ENCODE measurements at places on chromosomes 12 and 14.

DNA sequence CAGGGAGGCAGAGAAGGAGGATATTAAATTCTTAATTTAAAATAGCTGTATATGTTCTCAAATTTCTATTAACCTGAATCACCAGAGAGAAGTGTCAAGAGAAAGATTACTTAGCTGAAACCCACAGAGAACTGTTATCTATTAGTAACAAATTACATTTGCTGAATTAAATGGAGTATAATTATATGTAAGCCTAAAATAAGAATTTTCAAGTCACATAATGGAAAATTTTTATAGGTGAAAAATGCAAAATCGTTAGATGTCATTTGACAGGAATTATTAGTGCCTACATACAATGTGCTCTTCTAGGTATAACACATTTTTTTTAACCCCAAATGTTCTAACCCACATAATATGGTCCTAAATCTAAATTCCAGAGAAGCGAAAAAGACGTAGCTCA lies 4.1 kb upstream of the ATP2B1 start:
- DNase-seq, result no peak

- no peak for DNase-seq
Measured at GRCh38 chr12:76260390-76260748, 87.8 kb downstream of the BBS10 start.

- DNase-seq, result no peak
Measured at GRCh38 chr12:62009445-62009844, 250.8 kb upstream of the USP15 start.

- no peak for DNase-seq
Measured at GRCh38 chr14:100914597-100915021, 11.1 kb upstream of the RTL1 start.

DNA sequence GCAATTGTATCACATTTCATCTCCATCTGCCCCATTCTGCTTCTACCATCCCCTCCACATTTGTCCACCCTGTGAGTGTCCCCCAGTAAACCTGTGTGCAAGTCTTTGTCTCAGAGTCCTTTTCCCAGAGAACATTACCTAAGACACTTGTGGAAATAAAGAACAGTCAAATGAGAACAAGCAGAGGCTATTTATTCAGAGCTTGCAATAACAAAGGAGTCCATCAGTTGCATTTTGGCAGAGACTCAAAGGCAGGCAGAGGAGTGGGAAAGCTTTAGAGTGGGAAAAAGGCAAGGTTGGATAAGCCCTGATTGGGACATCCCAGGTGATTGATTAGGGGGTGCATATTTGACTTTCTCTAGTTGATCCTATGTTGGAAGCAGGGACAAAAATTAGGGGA lies 18.2 kb upstream of the PPFIBP1 start:
- DNase-seq, result no peak

- DNase-seq, result no peak
Measured at GRCh38 chr14:36019126-36019525, 157.4 kb downstream of the PTCSC3 start.

DNA sequence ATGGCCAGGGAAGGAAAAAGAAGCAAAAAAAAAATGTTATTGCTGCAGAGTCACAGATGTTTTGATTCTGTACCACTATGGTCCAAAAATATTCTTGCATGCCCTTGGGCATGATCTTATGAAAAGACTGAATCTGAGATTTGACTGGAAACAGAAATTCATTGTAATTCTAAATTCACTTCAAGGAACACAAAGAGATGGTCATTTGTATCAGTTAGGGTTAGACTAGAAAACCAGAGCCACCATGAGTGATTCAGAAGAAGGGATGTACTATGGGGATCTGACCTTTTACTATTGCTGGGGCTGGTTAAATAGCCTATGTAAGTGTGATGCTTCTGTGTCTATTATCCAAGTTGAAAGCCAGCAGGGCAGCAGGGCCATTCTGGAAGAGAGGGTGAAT lies 5.2 kb downstream of the TMTC1 start:
- DNase-seq, result no peak

DNA sequence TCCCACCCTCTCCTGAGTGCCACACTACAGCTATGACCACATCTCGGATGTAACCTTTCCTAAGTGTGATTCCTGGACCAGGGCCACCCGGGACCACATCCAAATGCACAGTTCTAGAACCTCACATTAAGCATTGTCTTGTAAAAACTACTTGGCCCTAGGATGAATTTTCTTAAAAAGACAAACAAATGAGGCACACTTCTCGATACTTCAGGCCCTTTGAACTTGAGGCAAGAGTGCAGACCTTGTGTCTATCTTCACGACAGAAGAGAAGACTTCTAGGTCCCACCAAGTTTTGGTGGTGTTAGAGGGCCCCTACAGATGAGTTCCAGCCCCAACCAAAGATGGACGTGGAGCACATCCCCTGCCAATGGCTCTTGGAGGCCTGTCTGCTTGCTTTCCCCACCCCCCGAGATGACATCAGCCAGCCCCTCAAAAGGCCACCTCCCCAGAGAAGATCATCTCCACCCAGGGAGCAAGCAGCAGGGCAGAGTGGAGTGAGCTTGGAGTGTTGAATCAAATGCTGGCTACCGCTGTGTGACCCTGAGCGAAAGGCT lies 9.3 kb downstream of the ISCU start:
- no peak for DNase-seq

- DNase-seq, result no peak
Measured at GRCh38 chr12:72075401-72075800, 136.8 kb downstream of the TPH2 start.

GRCh38 chr12:116143909-116144308 lies 133.6 kb downstream of the MED13L start:
- DNase-seq, result no peak

DNA sequence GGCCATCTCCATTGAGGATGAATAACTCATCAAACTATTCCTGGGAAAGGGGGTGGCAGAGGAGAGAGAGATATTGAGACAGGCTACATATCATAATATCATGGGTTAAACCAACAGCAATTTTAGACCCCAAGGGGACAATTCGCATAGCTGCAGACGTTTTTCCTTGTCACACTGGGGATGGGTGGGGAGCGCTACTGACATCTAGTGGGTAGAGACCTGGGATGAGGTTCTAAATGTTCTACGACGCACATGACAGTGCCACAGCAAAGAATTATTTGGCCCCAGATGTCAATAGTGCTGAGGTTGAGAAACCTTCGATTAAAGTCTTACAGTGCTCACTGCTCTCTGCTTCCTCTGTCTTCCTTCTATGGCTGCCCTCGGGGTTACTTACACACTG lies 425.6 kb downstream of the NRXN3 start:
- peak; percentile 5 for DNase-seq

DNA sequence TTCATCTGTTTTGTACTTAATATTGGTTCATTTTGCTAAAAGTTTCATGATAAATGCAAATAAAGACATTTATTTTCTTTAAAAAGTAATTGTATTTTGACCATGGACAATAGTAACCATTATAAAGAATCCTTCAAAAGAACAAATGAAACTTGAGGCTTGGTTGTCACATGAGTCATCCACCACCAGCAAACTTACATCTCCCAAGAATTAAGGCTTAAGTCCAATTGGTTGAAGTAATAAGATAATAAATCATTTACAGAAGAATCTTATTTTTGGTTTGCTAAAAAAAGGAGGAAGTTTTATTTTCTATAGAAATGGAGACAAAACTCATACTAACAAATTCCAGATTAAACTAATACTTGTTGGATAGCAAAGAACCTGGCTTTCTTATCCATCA lies 84.8 kb upstream of the KITLG start:
- DNase-seq, result no peak
